ENCODE measurements at places on chromosomes 5 and 9.
A peak's percentile ranks its signal among the peaks of the same experiment; 100 is the strongest.

- DNase-seq, result no peak
These were observed 5.5 kb upstream of the CARD9 start for GRCh38 chr9:136379003-136379287.

GRCh38 chr5:11925701-11926100, 21.5 kb upstream of the CTNND2 start:
- DNase-seq, result no peak

- no peak for DNase-seq
These were observed 353.2 kb downstream of the CWC27 start for GRCh38 chr5:65121880-65122436.

DNA sequence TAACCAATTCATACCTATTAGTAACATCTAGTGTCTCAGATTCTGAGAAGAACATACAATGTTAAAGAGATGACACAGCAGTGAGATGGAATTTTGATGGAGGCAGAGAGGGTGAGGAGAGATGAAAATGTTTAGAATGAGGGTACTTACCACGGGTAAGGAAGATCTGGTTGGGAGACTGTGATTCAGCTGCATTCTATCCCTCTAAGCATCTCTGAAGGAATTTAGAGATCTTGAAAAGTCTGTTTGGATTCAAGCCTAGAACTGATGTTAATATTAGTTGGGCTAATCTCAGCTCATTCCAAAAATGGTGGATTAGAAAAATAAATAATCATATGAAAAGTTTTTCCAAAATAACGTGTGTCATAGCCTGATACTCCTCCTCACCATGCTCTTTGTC, 191.5 kb upstream of the CLINT1 start:
- DNase-seq, result no peak

DNA sequence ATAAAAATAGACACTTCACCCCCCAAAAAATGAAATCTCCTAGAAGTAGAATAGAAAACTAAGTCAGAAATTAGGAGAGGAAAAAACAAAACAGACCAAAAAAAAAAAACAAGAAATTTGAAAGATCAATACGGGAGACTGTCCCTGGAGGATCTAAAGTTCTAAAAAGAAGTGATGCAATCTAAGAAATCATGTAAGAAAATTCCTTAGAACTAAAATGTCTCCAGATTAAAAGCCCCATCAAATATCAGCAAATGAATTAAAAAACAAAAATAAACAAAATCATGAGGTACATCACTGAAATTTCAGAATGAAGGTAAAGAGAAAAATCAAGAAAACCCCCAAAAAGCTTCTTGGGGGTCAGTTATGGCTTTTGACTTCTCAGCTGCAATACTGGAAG, 13.5 kb downstream of the FNIP1 start:
- DNase-seq, result no peak

DNA sequence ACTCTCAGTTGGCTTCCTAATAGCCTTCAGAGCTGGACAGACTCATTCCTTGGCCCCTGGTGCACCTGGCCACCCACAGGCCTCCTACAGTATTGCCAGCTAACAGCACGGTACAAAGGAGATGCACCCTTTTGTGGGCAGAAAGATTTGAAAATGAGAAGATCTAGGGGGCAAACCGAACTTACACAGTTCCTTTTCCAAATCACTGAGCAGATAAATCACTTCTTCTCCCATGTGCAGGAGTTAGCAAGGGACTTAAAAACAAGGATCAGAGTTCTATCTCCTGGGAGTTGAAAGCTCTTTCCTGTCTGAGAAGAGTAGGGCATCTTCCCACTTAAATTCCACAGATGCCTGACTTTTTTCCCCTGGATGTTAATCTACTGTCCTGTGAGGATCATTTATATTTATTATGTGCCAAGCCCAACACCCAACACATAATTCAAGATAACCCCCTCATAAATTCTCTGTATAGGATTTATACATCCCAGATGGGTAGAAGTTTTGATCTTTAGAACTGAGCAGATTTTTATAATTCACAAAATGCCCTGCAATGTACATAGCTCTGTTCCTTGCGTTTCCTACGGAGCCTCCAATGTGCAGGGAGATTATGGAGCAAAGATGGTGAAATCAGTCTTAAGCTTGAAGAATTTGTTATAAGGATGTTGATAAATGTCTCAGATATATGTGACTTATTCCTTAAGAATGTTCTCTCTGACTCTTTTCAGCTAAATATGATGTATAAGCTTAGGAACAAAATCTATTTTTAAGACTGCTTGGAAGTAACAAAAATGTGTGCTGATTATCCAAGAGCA, 207.2 kb upstream of the DAPK1 start:
- no peak for DNase-seq

DNA sequence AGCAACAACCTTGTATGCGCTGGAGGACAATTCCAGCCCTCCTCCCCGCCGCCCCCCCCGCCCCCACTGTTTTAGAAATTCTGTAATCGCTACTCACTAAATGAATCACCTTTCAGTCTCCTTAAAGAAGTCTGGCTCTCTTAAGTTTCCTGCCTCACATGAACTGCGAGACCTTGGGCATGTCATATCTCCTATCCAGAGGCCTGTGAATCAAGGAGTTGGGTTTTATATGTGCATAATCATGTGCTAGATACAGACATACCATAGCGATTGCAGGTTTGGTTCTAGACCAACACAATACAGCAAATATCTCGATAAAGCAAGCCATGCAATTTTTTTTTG, 337 bp upstream of the DMAC1 start:
- no peak for DNase-seq

GRCh38 chr9:82184524-82184923, 196.0 kb downstream of the SPATA31D1 start:
- no peak for DNase-seq

GRCh38 chr5:12193536-12193935, 289.3 kb upstream of the CTNND2 start:
- no peak for DNase-seq

DNA sequence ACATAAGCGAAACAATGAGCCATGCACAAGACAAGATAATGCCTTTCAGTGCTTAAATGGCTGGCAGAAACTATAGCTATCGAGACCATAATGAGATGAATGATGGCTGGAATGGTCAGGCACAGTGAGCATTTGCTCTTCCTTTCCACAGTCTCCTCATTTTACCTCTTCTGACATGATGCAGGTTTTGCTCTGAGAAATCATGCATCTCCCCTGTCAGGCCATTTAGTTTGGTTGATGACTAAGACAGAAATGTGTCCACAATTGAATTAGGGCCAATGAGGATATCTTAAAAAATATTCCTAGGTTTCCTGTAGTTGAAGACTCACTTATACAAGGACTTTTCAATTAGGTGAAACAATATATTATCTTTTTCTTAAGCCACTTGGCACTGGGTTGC, 475.1 kb downstream of the TMEM232 start:
- no peak for DNase-seq

GRCh38 chr9:136327304-136327974, at the start of gene GPSM1:
Gene GPSM1, plus strand, starts transcription at chr9:136327539. Its CDS starts 157 bp downstream, at chr9:136327696.
- no peak for DNase-seq

DNA sequence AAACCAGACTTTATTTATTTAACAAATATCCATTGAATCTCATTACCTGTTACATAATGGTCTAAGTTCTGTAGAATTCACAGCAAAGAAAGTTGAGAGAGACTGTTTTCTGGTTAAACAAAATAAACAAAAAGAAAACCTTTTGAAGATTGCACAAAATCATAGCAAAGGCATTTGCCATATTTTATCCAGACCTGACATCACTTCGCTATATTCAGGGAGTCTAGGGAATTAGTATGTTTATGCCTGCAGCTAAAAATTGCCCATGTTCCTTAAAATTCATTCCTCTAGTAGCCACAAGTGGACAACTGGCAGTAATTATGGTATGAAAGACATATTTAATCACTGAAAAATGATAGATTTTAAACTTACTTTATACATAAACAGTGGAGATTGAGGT, 577.0 kb upstream of the DAB2 start:
- DNase-seq, result no peak

DNA sequence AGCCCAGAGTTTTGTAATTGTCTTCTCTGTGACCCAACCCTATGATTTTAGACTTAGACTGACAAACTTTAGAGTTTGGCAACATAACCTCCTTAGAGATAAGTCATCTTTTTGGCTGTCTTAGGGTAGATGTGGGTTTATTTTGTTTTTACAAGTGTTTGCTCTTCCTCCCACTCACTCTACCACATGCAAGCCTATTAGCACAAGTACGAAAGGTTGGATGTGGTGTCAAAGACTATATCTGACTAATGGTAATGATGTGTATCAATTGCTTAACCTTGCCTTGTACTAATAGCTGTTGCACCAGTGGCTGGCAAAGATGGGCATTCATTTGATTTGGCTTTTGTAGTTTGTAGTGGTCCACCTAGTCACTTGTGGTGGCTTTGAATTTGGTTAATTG, 46.5 kb downstream of the SLC25A46 start:
- no peak for DNase-seq

- no peak for DNase-seq
These were observed 46.2 kb downstream of the F2RL2 start for GRCh38 chr5:76576996-76577395.

DNA sequence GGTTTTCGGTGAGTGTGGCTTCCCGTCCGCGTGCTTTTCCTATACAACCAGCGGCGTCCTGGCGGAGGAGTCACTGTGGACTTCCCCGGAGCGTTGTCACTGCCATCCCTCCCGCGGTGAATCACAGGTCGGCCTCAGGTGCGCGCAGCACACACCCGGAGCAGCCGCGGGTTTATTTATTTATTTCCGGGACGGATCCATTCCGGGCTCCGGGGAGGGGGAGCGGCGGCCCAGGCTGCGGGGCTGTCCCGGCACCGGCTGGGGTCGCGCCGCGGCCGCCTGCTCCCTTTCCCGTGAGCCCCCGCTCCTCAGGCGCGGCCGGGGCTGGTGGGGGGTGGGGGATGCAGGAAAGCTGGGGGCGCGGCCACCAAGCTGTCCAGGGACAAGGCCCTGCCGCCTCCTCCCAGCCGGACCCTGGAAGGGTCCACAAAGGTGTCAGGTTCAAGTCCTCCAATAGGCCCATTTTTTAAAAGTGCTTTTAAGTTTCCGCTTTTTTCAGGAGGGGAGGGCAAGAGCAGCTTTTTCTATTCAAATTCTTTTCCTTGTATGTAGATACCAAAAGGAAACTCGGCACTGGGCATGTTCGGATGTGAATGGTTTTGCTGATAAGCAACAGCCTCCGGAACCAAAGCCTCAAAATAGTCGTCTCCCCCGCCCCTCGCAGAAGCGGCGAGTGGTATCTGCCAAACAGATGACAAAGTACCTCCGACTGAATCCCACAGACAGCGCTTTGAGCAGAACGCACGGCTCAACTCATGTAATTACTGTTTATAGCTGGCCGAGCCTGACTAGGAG, 192.5 kb downstream of the CD180 start:
- peak; percentile 89 for DNase-seq

DNA sequence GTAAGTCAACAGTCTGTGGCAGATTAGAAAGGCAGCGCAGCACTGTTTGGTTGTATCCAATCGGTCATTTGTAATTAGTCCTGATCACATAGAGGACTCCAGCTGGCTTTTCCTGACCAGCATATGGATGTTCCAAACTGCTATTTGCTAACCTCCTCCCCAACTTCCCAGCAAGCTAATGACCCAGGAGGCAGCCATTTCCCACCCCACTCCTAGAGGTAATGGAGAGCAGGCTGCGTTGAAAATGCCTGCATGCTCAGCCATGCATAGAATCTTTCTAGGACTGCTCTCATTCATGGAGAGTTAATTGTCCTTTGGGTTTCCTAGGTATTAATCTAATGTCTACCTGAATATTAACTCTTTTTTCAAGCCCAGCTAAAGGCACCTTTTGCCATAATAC, 850.6 kb upstream of the WWC1 start:
- DNase-seq, result no peak

DNA sequence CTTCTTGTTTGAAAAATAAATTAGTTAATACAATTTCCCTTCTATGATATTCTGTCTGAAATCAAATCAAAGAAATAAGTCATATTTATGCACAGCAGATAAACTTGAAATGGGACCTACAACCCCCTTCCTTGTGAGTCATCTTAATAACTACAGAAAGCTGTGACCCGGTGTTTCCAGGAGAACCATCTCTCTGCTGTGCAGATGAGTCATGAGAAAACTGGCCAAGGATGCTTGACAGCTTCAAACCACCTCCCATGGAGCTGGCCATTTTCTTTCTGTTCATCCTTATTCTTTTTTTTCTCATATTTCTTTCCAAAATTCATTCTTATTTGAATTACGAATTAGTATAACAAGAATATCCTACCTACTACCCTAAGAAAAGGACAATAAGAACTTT, 43.4 kb upstream of the NR4A3 start:
- DNase-seq, result no peak

DNA sequence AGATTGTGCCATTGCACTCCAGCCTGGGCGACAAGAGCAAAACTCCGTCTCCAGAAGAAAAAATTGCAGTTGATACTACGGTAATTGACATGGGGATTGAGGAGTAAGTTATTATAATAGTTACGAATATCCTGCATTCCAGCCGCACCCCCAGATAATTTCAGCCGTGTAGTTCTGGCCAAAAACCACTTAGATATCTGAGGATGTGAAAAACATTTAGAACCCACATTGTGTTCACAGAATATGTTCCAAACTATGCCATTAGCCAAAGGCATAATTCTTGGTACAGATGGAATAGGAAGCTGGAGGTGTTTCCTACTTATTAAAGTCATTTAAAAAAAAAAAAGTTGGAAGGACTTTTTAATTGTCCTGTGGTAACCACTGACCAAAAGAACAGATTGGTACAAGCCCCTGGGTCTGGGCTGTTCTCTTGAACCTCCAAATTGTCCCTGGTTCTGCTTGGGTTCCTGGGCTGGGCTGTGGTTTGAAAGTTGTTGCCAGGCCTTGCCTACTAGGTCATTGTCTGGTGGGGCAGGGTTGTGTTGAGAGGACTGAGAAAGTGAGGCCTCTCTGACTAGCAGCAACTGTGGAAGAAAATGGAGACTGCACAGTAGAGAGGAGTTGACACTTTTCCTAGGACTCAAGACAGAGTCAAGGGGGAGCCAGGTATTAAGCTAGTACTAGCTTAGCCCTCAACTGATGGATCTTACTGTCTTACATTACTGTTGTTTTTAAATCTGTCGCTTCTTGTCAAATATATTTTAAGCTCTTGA, 198.8 kb downstream of the NR3C1 start:
- no peak for DNase-seq

- no peak for DNase-seq
These were observed at the start of gene AMBP for GRCh38 chr9:114078021-114078780. Gene AMBP, minus strand, starts transcription at chr9:114078300. Its CDS starts 91 bp downstream, at chr9:114078209.

GRCh38 chr9:98328770-98329169, 73.3 kb upstream of the TBC1D2 start:
- no peak for DNase-seq

DNA sequence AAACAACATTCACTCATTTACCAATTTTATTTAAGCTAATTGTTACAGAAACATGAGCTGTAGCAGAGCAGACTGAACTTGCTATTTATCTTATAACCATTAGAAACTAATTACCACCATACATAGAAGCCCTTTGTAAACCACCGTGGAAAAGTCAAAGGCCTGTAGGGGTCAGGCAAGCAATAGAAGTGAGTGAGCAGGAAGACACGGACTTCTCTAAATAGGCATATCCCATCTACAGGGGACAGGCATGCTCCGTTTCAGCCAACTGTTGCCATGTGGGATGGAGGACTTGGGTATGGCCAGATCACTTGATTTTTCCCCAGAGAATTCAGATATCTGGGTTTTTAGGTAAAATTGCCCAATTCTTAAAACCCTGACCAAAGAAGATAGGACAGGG, 44.8 kb downstream of the PRRC1 start:
- no peak for DNase-seq

- no peak for DNase-seq
These were observed 8.1 kb downstream of the CATSPER3 start for GRCh38 chr5:134975843-134976242.

GRCh38 chr9:76759732-76760131, 4.5 kb upstream of the PCA3 start:
- peak; percentile 60 for DNase-seq

Measured in NCI-H2029 treated with DMSO at 0.1 percent for 48 hours (cell line).